ENCODE measurements at places on chromosomes 1 and 21.
A peak's percentile ranks its signal among the peaks of the same experiment; 100 is the strongest.

DNA sequence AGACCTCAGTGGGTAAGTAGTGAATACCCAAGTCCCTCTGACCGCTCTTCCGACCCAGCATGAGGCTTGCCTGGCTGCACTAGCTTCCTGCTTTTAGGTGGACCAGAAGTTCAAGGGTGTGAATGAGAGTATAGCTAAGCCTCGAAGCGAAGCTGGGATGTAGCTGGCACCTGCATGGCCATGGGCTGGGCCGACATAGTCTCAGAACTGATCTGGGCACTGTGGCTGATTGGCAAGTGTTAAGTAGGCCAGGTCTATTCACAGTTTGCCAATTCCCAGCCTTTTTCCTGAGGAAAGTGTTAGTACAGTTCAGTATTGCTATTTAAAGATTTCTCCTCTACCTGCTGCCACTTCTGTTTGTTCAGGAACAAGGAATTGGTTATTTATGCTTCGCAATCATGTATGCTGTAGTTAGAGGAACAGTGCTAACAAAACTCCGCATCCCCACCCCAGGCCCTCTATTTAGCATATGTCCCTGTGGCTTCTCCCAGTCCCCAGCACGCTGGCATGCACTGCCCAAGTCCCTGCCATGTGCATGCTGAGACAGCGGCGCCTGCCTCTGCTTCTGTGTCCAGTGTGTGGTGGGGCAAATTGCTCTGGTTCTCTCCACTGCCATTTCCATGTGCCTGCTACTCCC, 16.3 kb downstream of the SPATA46 start:
- DNase-seq: no peak

DNA sequence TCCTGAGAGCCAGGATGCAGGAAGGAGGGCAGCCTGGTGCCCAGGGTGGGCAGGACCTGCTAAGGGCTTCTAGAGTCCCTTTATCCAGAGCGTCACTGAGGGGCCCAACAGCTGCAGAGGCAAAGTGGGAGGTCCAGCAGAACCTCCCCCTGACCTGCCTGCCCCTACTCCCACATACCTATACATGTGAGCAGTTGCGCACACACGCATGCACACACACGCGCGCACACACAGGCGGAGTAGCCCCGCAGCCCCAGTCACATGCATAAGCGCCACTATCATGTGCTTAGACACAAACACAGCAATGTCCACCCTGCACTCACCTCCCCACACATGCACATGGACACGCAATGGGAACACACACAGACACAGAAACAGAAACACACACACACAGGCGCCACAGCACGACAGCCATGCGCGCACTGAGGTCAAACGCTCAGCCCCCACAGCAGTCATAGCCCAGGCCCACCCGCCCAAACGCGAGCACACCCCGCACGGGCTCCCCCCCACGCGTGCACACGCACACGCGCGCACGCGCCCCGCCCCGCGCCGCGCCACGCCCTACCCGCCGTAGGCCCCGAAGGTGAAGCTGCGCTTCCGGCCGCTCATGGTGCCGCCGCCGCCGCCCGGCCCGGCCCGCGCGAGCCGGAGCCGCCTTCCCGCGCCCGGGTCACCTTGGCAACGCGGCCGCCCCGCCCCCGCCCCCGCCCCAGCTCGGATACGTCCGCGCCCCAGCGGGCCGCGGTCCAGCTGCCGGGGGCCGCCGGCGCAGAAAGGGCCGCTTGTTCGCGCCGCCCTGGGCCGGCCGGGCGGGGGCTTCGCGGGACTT, 17.7 kb downstream of the RAP1GAP start:
- peak; percentile 65 for DNase-seq

- no peak for DNase-seq
These were observed 58.9 kb downstream of the VWA5B1 start for GRCh38 chr1:20349561-20349960.

DNA sequence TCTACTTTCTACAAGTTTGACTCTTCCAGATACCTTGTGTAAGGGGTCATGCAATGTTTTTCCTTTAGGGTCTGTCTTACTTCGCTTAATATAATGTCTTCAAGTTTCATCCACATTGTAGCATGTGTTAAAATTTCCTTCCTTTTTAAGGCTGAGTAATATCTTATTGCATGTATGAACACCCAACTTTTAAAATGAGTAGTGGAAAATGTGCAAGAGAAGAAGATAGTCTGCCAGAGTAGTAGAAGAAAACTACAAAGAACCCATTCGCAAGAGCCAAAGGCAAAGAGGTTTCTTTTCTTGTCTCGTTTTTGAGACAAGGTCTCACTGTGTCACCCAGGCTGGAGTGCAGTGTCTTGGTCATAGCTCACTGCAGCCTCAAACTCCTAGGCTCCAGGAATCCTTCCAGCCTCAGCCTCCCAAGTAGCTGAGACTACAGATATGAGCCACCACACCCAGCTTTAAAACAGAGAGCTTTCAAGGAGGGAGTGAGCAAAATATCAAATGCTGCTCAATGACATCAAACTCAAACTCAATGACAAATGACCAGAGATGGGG, 9.4 kb downstream of the IL23R start:
- DNase-seq: no peak

- no peak for DNase-seq
These were observed 16.2 kb downstream of the BTBD8 start for GRCh38 chr1:92096317-92096716.

- DNase-seq: no peak
These were observed 10.5 kb downstream of the TMEM240 start for GRCh38 chr1:1529936-1530335.

All from NCI-H345 (cell line).